Stimulated activated CD4-positive, alpha-beta T cell treated with anti-CD3 and anti-CD28 coated beads, TNF-alpha, amount 100 ng/mL, for 24 hours (primary cell): ENCODE measurements at places on chromosomes 2 and 18.

DNA sequence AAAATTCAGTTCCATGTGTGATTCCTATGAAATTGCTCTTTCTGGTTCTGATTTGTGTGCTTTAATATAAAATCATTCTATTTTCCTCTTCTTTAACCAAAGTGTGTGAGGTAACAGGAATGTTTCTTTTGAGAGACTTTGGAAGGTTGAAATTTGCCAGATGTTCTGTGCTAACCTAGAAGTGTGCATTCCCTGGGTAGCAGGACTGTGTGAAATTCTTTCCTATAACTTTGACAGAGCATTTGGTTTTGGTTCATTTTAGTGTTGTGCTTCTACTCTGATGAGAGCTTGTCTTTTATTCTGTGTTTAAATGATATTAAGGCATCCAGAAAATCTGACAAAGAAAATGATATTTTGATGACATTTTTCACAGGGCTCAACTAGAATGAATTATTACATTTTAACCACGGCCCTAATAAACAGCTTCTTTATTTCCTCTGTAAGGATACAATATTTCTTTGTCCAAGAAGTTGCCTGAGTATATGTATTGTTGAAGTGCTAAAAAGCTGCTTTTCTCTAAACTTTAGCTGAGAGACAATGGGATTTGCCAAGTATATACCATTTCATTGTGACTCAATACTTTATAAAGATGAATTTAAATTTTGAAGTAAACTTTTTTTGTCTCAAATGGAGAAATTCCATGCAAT lies 34.7 kb upstream of the DLX1 start:
- DNase-seq = no peak

DNA sequence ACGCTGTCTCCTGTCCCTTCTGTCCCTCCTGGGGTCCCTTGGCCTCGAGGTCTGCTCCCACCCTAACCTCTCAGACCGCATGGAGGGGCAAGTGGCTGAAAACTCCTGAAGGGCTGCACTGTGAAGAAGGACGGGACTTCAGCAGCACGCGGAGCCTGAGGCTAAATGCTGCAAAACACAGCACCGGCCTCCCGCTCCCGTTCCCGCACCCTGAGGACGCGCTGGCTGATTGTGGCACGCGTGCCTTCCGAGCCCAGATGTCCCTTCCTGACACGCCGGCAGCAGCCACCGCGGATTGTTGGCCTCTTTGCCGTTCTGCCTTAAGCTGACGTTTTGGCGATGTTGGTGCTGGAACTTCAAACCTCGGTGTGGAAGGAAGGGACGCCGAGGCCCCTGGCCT lies 125.9 kb upstream of the CTDP1 start:
- no peak for DNase-seq

DNA sequence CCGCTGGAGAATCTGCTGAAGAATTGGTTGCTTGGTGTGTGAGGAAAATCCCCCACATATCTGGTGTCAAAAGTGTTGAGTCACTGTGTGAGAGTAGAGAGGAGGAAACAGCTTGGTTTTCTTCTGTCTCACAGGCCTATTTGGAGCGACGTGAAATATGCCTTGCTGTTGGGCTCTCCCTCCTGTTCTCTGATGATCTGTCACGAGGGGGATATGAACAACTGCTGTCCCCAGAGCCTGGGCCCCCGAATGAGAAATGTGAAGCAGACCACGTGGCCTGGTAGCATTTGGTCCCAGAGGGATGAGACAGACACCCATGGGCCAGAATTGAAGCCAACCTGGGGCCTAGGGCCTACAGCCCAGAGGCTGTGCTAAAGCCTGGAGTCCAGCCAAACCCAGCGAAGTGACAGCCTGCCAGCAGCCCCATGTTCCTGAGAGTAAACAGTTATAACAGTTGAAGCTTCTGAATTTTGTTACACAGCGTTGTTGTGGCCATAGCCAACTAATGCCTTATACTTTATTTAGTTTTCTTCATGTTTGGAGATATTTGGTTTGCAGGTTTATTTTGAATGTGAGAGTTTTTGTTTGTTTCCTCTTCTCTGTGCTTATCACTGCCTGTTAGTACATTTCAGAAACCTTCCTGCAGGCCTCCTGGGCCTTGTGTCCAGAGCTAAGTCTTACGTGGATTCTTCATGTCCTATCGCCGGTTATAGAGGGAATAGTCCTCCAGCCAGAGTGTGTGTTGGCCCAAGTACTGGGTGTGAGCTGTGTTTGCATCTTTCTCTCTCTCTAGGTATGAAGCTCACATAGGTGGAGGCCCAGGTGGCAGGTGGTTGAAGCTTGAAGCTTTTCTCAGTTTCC lies 18.7 kb upstream of the COLEC12 start:
- no peak for DNase-seq

GRCh38 chr2:231399853-231400680 lies 4.6 kb downstream of the B3GNT7 start:
- DNase-seq = no peak

DNA sequence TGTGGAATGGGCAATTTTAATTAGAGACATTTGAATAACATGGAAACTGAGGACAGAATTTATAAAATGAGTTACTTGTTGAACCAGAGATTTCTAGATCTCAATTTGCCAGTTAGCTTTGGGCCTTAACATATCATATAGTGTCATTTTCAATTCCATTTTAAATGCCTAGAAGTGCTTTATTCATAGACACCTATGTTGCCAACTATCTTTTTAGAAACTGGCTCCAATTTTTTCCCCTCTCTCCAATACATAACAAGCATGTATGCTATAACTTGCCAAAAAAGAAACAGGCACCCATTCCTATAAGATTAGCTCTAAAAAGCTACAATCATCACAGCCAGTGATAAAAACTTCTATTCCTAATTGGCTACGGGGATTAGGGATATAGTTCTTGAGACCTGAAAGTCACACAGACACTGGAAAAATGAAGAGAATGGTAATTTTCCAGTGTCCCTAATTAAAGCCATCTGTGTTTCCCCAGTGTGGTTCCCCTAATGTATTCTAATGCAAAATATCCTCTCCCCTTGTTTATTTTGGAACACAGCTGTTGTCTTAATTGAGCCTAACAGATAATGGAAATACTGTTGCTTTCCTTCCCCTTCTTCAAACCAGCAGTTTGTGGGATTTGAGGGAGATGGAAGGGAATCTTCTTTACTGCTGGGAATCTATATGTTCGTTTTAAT lies 205.5 kb upstream of the FSHR start:
- no peak for DNase-seq

DNA sequence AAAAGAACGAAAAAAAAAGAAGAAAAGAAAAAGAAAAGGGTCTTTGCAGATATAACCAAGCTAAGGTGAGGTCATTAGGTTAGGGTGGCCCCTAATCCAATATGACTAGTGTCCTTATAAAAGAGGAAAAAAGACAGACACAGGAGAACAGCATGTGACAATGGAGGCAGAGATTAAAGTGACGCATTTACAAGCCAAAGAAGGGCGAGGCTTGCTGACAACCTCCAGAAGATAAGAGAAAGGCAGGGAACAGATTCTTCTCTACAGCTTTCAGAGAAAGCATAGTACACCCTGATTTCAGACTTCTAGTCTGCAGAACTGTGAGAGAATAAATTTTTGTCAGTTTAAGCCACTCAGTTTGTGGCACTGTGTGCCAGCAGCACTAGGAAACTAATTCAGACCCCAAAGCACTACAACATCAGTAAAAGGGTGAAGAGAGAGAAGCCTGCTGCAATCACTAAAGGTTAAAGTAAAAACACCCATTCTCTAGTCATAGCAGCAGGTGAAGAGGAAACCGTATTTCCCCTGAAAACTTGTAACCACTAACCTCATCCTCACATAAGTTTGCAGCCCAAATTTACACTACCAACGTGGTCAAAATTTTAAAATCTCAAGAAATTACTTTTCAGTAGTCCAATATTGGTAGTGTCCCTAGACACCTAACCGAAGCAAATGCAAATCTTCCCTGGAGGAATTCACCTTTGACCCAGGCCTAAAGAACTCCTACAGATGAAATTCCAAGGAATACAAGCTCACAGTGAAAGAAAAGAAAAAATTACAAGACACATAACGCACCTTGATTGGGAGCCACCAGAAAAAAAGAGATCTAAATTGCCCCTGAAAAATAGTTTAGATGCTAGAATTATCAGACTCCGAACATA lies 17.5 kb downstream of the REEP1 start:
- DNase-seq = no peak

DNA sequence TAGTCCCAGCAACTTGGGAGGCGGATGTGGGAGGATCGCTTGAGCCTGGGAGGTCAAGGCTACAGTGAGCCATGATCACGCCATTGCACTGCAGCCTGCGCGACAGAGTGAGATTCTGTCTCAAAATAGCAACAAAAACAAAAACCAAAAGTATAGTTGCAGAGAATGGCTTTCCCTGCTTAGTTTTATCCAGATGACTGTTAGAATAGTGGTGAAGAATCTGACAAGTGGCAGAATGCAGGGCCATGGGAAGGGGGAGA lies 53.8 kb downstream of the NEDD4L start:
- no peak for DNase-seq

DNA sequence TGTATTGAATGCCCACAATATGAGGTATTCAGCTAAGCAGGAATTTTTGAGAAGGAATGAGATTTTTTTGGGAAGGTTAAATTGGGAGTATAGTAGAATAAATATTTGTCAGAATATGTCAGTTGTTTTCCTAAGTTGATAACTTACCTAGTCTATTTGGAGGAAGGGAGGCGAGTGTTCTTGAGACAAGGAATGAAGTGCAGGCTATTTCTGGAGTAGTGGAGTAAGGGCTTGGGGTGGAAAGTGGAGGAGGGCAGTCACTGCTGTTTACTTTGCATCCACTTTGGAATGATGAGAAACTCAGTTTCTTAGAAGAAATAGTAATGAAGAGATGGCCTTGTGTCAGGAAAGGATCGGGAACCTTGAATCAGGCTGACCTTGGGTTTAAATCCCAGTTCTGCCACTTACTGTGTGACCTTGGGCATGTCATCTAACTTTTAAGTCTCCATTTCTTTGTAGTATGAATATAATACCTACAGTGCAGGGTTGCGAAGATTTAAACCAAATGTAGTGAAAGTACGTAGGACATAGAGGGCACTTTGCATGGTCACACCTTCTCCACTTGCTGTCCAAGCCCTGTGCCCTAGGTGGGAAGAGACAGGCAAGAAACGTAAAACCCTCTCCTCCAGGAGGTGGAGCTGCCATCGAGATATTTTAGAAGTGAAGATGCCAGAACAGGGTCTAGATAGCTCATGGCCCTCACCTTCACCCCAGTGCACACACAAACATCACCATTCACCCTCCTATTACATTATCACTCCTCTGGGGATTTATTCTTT lies 25.2 kb upstream of the CYP27A1 start:
- DNase-seq = no peak

DNA sequence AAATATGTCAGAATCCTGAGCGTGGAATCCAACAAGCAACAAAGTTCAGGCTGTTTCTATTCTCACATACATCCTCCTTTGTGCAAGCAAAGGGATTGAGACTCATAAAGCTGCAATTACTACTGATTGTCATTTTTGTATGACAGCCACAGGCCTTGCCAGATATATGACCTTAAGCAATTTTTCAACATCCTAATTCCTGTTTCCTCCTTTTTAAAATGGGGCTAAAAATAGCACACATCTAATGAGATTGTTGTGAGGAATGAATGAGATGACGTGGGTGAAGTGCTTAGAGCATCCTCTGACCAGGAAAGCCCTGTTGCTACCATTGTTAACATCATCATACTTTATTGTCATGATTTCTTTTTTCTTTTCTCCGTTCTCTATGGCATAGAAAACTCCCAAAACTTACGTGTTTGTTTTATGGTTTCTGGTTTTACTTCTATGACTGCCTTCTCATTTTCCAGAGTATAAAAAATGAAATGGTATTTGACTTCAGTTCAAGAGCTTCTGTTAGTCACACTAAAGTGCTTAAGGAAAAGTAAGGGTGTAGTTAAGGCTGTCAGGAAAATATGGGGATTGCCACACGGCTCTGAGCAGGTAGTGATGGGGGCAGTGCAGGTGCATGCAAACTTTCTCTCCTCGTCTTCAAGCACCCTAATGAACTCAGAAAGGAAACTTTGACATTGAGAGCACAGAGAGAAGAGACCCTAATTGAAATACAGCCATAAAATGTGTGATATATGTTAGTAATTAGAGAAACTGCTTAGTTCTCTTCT lies 590.6 kb upstream of the NETO1 start:
- DNase-seq = no peak

DNA sequence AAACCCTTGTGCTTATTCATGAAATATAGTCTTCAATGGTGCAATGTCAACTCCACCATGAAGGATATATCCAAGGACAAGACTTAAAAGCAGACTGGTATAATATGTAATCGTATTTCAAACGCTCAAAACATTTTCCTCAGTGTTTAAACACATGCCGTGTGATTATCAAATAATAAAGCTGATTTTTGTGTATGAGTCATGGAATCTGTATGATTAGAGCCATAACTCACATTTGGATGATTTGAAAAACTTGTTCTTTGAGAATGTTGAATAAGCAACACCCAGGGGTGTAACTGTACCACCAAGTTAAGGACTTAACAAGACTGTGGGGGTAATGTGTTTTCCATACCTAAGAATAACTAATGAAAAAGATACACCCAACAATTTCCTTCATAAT lies 215.3 kb downstream of the STK39 start:
- DNase-seq = no peak

- DNase-seq = no peak
Observed at GRCh38 chr18:69674966-69675365, 272.7 kb downstream of the CD226 start.
